Left lung (tissue), 14 donors: ENCODE measurements at places on chromosomes 11 and 22. TPM values are rescaled to one million over a fixed set of nuclear protein-coding genes. Genes with fewer than 3 reads are reported as not detected.

Gene C11orf52
- total RNA-seq: 15.6 TPM

Gene PIWIL4
- total RNA-seq: 2.7 TPM

Gene ANO5
- total RNA-seq: 4.6 TPM

Gene TBCEL
- total RNA-seq: 38.0 TPM

DNA sequence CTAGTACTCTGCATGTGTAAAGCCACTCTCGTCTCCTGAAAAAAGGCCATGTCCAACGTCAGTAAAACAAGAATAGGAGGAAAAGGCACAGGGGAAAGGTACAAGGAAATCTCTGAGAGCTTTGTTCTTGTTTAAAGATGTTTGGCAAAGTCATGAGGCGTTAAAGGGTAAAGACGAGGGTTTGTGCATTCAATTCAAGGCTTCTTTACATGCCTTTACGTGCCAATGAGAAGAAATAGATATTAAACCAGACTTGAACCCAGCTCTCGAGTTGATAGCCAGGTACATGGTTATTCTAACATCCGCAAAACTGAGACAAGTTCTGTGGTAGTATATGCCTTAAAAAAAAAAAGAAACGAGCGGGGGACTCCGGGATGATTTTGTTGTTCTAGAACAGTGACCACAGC, 704 bp upstream of the CFL1 start:
- DNase-seq: peak; percentile 19
- H3K4me1 ChIP-seq: peaks cover 72% of the 10 kb centered on the region
- peak overlapping the region; percentile 78 for H3K4me3 ChIP-seq
- peak overlapping the region; percentile 95 for H3K27ac ChIP-seq

DNA sequence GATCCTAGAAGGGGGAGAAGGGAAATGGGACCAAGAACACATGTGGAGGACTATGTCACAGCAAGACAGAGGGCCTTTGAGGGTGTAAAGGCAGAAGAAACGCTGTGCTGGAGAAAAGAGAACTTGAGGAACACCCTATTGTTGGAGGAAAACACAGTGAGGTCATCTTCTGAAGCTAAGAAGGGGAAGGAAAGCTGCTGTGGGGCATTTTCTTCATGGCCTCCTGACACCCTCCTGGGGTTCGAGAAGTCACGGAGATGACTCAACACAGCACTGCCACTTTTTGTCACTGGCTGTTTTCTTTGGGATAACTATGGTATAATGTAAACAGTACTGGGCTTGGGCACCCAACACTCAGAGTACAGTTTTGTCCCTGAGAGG, 492.6 kb upstream of the CADM1 start:
- no peak overlapping the region for H3K27ac ChIP-seq
- DNase-seq: no peak
- no peak overlapping the region for H3K4me3 ChIP-seq
- H3K27me3 ChIP-seq: no peaks in the 10 kb centered on the region

DNA sequence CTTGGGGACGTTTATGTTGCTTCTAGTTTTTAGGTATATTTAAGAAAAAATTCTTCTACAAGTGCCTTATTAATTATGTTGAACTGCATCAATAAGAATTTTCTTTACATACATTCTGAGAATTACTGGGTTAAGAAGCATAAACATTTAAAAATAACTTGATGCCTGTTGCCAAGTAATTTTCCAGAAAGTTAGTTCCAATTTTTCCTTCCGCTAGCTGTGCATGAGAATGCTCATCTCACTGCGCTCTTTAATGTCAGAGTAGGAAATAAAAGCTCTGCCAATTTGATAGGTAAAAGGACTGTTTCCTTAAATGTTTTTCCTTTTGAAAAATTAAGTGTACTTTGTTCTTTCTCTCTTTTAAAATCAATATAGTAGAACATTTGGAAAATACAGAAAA, 113.1 kb upstream of the ZBED5 start:
- H3K27ac ChIP-seq: no peak overlapping the region
- no peaks in the 10 kb centered on the region for H3K27me3 ChIP-seq
- H3K4me3 ChIP-seq: no peak overlapping the region
- no peaks in the 10 kb centered on the region for H3K36me3 ChIP-seq
- H3K4me1 ChIP-seq: no peaks in the 10 kb centered on the region

- H3K27ac ChIP-seq: no peak overlapping the region
- H3K4me3 ChIP-seq: peak overlapping the region; percentile 73
- no peaks in the 10 kb centered on the region for H3K27me3 ChIP-seq
- no peaks in the 10 kb centered on the region for H3K36me3 ChIP-seq
Observed at GRCh38 chr22:40046126-40046525, 51.4 kb downstream of the FAM83F start.

- peak; percentile 15 for DNase-seq
- peaks cover 3% of the 10 kb centered on the region for H3K4me1 ChIP-seq
- no peaks in the 10 kb centered on the region for H3K27me3 ChIP-seq
- peak overlapping the region; percentile 80 for H3K4me3 ChIP-seq
Observed at GRCh38 chr11:33040033-33040861, 875 bp downstream of the TCP11L1 start.

DNA sequence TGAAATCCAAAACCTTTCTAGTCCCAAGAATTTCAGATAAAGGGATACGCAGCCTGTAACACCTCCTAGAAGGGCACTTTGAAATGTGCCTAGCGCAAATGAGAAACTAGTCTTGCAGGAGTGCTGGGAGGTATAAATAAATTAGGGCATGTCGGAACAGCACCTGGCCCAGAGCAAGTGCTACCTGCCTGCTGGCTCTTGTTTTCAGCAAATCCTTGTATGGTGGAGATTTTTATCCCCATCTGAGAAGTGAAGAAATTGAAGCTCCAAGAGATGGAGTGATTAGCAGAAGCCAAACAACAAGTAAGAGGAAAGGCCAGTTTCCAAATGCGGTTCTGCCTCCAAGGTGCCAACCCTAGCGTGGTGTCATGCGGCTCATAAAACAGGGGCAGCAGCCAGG, 36.7 kb upstream of the TFIP11 start:
- H3K36me3 ChIP-seq: no peaks in the 10 kb centered on the region
- DNase-seq: no peak
- H3K4me1 ChIP-seq: peaks cover 62% of the 10 kb centered on the region
- no peak overlapping the region for H3K27ac ChIP-seq
- H3K4me3 ChIP-seq: no peak overlapping the region

GRCh38 chr11:83306200-83307080, 20.3 kb upstream of the CCDC90B start:
- no peak for DNase-seq
- no peak overlapping the region for H3K27ac ChIP-seq
- no peaks in the 10 kb centered on the region for H3K27me3 ChIP-seq
- no peaks in the 10 kb centered on the region for H3K36me3 ChIP-seq

- no peaks in the 10 kb centered on the region for H3K27me3 ChIP-seq
- DNase-seq: no peak
- peaks cover 5% of the 10 kb centered on the region for H3K36me3 ChIP-seq
- no peaks in the 10 kb centered on the region for H3K4me1 ChIP-seq
- no peak overlapping the region for H3K4me3 ChIP-seq
Observed at GRCh38 chr22:25494774-25495173, 69.7 kb upstream of the GRK3 start.
